Stimulated activated CD4-positive, alpha-beta T cell treated with anti-CD3 and anti-CD28 coated beads, Interleukin-1b, Interleukin-23, amount 100 ng/mL, for 1 hour (primary cell): ENCODE measurements at places on chromosomes 2 and 18.

- peak; percentile 70 for DNase-seq
Measured at GRCh38 chr2:74529357-74530238, at the start of the genes AUP1 and HTRA2. TSS of gene AUP1 (minus strand) at chr2:74529706. CDS start at chr2:74529629, 77 bp downstream. TSS of gene HTRA2 (plus strand) at chr2:74529933. CDS start at chr2:74530007, 74 bp downstream.

- no peak for DNase-seq
Measured at GRCh38 chr2:158359846-158360245, 96.7 kb downstream of the CCDC148 start.

- peak; percentile 5 for DNase-seq
Measured at GRCh38 chr18:864872-865273, 39.8 kb upstream of the ADCYAP1 start.

DNA sequence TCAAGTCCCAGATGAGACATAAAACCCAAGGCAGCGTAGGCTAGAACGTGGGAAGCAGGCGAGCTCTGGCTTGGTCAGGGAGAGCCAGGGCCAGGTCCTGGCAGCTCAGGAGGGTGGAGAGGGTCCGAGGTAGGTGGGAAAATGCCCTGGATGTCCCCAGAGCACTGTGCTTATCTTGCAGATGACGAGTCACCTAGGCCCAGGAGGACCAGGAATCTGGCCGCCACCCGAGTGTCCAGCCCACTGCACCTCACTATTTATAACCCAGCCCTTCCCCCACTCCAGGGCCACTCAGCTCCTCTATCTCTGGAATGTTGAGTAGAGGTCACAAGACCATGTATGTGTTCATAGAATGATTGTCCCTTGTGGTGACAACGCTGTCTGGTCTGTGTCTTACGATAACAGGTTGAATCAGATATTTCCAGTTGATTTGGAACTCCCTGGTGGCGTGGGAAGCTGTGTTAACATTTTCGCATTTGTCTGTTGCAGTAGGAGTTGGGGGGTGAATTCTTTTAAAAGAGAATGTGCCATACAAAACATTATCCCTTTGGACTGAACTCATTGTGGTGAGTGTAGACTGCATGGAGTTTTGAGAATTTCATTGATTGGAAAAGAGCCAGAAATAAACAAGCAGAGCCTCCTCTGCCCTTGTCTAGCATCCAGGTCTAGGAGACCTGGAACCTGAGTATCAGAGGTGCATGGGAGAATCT is 47.5 kb downstream of the EMILIN2 start:
- no peak for DNase-seq

DNA sequence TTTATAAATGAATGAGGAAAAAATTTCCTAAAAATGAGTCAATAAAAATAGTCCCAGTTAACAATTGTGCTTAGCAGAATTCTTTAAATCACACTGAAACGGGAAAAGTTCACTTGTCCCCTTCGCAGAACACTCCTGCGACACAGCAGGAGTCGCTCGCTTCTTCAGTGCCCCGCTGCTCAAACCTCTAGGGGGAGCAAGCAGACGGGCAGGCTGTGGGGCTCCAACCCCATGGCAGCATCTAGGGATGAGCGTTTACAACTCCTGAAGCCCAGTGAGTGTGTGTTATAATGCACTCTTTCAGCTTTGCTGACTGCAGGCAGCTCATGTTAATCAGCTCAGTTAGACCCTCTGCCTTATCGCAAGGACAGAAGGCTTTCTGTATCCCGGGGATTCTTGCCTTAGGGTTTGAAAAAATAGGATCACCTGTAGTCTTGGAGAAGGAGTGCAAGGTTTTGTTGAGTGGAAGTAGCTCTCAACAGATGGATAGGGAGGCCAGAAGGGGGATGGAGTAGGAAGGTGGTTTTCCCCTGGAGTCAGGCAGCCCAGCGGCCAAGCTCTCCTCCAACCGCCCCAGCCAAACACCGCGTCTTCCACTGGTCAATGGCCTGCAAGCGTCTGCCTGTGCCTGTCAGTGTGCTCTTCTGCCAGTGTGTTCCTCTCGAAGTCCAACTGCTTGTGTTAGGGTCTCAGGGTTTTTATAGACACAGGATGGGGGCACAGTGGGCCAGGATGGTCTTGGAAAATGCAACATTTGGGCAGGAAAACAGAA is 1977.7 kb upstream of the LRRTM1 start:
- DNase-seq: no peak
